ENCODE measurements at places on chromosomes 4 and X.

GRCh38 chr4:34182306-34182705, 2062.0 kb downstream of the ARAP2 start:
- DNase-seq = no peak

DNA sequence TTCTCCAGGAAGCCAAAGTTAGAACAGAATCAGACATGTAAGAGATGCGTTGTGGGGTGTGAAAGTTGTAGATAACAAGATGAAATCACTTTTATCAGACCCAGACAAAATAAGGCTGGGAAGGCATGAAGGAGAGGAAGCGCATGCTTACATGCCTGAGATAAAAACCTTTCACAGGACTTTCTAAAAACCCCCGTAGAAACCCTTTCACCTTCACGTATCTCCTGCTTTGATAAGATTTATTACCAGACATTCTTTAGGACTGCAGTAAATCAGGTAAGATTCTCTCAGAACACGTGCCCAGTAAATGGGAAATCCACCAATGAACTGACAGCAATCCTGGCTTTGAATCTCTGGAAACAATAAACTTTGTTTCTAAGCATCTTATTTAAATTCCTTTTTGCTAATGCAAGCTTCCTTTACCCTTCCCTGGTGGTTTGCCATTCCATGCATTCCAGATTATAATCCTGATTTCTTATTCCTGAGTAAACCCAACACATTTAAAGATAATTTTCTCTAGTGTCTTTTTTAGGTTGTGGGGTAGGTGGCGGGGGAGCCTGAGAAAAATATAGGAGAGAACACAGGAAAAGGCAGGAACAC, 254.6 kb upstream of the LDB2 start:
- no peak for DNase-seq

DNA sequence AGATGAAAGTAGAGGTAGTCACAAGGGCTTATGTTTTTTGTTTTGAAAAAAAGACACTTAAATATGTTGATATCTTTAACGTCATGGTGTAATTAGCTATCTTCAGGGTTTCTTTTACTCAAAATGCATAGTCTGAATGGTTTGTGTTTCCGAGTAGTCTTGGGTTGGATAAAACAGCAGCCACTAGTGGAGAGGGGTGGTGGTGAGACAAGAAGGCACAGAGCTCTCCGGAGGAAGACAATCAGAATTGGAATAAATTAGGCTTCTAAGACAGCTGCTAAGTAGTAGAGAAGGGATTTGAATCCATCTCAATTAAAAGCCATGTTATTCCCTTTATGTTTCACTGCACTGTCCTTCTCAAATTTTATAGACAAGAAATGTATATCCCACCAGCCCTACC, 240.4 kb upstream of the VEGFC start:
- DNase-seq = no peak

DNA sequence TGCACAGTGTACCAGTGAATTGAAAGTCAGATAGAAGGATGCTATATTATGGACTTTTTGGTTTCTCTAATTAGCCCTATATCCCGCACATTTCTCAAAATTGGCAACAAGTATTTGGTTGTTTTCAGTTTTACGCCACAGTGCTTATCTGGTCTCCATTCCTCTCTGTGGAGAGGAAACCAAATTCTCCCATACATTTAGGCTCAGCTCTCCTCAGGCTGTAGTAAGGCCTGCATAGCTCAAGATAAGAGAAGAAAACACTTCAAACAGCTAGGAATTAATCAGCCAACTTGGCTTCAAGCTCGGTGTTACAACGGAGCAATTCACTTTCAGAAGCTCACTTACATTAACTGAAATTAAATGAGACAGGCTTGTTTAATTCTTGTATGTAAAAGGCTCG, 263.2 kb downstream of the PDHA2 start:
- no peak for DNase-seq

GRCh38 chr4:3361896-3362295, 69.1 kb downstream of the RGS12 start:
- no peak for DNase-seq

DNA sequence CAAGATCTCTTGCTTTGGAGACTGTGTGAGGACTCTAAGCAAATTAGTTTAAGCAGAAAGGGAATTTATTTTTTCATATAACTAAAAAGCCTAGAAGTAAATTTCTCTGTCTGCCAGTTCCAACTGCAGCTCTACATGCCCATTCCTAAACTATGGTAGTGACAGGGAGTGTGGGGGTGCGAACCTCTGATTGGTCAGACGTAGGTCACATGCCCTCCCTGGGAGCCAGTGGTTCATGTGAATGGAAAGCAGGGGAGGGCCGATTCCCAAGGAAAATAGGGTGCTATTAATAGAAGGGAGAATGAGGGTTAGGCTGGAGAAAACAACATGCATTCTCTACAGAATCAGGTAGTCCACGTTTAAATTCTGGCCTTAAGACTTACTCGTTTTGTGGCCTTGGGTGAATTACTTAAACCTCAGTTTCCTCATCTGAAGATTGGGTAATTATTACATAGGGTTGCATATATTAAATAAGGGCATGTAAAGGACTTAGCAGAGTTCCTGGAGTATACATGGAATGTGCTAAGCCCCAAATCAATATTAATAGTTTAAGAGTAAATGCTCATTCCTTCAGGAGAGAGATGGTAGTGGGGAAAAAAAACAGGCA, 7.2 kb downstream of the RAB33B start:
- no peak for DNase-seq

DNA sequence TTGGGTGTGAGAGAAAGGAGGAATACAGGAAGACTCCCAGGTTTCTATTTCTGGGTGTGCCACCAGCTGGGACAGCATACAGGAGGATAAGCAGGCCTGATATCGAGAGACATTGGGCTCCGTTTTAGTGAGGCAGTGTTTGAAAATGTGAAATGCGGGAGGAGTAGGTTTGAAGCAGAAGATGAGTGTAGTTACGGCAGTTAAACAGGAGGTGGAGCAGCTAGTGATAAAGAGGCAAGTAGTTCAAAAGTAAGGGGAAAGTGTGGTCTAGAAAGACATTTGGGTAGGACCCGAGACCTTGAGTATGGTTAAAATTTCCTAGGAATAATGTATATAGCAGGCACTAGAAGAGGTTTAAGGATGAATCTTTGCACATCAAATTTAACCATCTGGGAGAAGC, 42.4 kb downstream of the DCUN1D4 start:
- DNase-seq = no peak

- DNase-seq = no peak
Observed at GRCh38 chrX:138504273-138504672, 207.2 kb downstream of the FGF13 start.

GRCh38 chrX:21963269-21963668, 22.8 kb downstream of the SMS start:
- DNase-seq = peak; percentile 7

DNA sequence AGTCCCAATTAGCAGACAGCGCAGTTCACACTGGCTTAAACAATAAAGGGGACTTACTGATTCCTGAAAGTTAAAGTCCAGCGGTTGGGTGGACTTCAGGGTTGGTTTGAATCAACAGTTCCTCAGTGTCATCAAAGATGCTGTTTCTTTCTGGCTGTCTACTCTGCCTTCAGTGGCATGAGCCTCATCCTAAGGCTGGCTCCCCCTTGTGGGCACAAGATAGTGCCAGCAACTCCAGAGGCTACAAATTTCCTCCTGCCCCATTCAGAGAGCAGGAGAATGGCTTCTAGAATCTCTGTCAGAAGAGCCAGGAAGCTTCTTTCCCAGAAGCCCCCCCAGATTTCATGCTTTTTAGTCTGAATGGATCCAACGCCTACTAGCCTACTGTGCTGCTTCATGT, 82.4 kb upstream of the MTM1 start:
- DNase-seq = peak; percentile 83

DNA sequence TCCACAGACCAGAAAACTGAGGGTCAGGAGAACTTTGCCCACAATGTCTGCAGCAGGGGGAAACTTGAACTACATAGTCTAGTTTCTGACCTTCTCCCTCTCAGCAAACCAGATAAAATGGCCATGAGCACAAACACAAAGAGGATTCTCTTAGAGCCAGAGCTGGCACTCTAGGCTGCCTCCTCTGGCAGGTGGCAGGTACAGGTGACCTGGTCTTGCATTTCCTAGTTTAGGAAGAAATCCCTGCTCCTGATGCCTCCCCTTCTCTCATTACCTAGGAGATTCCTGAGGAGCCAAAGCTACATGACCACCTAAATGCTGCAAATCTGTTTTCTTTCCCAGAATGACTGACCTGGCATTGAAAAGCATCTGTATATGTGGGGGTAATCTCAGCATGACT, 45.1 kb downstream of the ARHGEF9 start:
- no peak for DNase-seq

DNA sequence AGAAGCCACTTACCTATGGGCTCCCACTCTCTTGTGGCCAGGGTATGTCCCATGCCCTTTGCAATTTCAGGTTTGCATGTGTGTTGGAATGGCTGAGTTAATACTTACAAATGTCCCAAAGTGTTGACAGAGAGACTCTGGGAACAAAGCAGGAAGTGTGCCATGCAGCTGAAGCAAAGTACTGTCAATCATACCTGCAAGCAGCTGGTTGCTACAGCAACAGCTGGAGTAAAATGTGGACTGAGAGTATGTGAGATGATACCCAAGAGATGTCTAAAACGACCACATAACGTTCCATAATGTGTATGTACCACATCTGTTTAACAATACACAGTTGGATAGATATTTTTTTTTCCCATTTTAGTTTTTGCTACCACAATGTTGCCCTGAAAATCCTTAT, 82.8 kb upstream of the CAMK2D start:
- DNase-seq = no peak

DNA sequence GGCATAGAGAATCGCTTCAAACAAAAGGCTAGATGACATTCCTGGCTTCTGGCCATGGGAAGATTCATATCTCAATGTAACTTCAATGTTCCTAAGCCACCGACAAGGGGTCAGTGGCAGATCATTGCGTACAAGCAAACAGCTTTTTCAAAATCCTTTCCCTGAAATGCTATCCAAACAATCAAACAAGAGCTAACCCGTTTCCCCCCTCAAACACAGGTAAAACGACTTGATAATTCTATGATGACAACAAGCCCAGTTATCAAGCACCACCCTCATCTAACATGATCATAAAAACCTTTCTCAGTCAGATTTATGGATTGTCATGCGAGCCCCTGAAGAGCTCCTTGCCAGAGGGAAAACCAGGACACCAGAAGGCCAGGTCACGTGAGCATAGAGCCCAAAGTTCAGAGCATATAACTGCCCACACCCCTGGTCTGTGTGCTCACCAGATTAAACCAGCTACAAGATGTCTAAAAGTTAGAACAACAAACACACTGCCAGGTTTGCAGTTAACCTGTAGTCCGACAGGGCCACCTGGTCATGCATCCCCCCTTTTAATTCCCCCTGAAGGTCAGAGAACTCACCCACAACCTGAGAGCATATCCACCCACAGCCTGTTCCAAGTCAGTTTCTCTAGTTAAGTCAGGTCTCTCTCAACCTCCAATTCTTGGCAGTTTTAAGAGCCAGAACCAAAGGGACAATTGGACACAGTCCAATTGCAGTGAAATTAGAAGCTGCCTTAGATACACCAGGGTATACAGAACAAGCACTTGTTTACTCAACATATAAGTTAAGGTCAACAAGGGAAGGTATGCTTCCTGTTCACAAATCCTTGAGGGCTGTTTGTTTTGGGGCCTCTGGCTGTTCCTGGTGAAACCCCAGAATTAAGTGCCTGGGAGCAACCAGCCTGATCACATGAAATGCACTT, 248.1 kb upstream of the PPARGC1A start:
- no peak for DNase-seq

DNA sequence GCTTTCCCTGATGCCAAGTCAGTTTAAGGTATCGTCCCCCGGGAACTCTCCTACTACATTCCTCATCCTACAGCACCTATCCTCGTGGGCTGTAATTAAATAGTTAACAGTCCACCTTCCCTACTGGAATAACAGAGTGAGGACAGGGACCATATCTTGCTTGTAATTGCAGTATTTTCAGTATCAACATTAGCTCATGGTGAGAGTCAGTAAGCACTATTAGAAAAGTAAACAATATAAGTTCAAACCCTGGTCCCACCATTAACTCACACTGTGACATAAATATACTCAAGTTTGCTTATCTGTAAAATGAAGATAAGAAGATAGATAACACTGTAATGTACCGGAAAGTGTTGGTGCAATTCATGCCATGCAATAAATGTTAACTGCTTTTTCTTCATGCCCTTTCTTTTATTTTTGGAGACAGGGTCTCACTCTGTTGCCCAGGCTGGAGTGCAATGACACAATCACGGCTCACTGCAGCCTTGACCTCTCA, 61.3 kb downstream of the SH3RF1 start:
- DNase-seq = no peak

DNA sequence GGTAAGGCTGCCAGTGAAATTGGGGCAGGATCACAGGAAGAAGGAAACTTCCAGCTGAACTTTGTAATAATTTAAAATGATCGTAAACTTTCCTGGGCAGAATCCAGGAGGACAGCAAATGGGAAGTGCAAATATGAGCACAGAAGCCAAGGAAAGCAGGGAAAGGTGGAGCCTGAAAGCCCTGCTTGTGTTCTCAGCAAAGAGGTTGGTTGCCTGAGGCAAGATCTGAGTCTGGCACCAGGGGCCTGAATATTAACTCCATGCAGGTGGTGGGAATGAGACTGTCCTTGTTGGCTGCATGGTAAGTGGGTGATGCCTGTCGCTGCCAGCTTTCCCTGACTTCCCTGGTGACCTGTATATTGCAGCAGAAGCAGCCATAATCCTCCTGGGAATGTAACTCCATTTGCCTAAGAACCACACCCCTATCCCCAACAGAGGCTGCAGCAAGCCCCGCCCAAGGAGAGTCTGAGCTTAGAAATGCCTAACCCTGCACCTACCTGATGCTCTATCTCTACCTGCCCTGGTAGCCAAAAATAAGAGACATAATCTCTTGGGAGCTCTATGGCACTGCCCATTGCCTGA, 132.0 kb upstream of the HDX start:
- no peak for DNase-seq

DNA sequence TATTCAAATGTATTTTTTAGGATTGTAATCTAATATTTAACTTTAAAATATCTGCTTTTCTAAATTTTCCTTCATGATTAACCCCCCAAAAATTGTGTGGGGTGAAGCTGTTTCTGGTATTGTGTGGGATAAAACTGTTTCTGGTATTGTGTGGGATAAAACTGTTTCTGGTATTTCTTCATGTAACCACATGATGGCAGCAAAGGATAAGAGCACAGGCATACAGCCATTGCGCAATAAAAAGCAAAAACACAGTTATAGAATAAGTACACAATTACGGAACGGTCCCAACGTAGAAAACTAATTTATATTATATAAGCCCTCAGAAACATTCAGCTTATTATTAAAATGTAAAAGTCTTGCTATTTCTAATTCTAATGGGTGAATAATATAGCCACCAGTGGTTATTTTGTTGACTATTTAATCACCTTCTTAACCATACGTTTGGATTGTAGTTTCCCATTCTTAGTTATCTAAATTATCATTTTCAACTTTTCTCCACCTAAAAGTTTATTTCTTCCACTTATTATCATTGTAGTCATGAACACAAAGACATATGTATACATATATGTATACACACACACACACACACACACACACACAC, 333.9 kb upstream of the FSTL5 start:
- DNase-seq = peak; percentile 68

DNA sequence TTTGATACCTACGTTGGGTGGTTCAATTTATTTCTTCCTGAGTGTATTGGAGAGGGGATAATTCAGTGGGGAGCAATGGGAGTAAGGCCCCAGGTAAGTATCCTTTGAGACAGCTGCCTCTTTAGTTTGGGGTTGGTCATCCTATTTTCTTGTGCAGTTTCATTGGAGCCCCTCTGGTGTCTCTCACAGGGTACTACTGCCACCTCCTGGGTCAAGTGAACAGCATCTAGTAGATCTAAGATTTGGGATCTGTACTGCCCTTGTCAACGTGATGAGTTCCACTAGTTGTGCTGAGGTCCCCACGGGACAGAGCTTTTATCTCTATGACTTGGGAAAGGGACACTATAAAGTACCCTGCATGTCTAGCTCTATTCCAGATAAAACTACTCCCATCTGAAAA, 80.6 kb downstream of the PBDC1 start:
- DNase-seq = peak; percentile 32

All from Ammon's horn (tissue), 1 donor.